ENCODE measurements at places on chromosomes 12 and 14.

GRCh38 chr12:11678781-11679180, 29.3 kb downstream of the ETV6 start:
- DNase-seq: no peak

DNA sequence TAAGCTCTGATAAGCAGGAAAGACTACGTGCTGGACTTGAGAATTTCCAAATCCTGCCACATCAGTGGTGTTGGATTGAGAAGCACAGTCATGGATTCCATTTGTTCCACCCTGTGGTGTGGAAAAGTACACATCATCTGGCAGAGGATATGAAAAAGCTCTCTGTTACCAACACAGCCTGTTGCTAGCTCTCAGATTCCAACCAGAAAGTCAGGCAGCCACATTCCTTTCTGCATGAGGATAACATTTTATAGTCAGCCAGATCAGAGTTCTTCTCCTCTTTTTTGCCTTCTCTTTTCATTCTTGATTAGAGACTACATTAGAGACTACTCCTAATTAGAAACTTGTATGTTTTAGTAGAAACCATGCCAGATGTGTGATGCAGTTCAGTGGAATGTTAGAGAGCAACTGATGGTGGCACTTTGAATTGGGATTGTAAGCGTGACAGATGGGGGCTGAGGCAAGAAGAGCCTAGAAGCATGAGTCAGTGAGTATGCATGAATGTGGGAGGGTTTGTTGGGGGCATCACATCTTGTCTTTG, 61.2 kb upstream of the STXBP6 start:
- DNase-seq: no peak

DNA sequence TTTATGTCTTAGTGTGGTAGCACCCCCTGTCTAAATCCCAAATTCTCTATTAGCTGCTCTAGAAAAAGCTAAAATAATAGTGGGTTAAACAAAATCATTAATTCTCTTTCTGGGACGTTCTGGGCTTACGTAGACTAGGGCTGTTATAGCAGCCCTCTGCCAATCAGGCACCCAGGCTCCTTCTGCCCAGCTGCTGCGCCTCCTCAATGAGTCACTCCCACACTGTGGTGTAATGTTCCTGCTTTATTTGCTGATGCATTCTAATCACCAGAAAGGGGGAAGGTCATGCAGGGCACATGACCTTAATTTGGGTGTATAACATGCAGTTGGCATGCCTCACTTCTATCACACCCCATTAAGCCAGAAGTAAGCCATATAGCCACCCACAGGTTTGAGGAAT, 294.5 kb downstream of the GALC start:
- no peak for DNase-seq

DNA sequence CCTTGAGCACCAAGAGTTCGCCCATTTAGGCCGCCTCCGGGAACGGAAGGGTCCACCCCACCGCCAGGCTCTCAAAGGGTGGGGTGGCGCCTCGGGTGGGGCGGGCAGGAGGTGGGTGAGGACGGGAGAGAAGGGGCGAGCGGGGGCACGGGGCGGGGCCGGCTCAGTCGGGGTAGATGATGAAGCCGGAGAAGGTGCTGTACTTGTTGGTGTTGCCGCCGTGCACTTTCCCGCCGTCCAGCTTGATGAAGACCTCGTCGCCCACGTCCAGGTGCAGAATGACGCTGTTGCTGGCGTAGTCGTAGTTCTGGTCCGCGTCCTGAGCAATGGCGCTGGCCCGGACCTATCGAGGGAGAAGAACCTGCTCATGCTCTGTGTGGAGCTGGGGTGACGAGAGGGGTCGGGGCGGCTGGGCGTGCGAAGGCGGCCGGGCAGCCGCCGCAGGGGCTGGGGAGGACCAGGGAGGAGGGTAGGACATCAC, 4.1 kb downstream of the C1QL4 start:
- no peak for DNase-seq

DNA sequence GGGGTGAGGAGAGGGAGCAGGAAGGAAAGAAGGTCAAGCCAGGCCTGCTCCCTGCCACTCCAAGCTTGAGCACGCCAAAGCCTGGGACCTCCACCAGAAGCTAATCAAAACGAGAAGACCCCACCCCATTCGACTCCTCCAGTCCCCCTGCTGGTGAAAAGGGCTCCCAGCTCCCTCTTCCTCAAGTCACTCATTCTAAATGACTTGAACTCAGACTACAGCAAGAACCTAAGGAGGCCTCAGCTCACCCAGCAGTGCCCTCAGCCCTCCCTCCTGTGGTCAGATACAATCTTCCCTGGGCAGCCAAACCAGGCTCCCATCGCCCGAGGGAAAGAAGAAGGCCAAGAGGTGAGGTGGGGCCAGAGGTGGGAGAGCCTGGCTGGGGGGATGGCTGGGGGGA, 17.4 kb downstream of the HDAC7 start:
- no peak for DNase-seq

GRCh38 chr12:108198043-108198442, 69.0 kb downstream of the WSCD2 start:
- no peak for DNase-seq

DNA sequence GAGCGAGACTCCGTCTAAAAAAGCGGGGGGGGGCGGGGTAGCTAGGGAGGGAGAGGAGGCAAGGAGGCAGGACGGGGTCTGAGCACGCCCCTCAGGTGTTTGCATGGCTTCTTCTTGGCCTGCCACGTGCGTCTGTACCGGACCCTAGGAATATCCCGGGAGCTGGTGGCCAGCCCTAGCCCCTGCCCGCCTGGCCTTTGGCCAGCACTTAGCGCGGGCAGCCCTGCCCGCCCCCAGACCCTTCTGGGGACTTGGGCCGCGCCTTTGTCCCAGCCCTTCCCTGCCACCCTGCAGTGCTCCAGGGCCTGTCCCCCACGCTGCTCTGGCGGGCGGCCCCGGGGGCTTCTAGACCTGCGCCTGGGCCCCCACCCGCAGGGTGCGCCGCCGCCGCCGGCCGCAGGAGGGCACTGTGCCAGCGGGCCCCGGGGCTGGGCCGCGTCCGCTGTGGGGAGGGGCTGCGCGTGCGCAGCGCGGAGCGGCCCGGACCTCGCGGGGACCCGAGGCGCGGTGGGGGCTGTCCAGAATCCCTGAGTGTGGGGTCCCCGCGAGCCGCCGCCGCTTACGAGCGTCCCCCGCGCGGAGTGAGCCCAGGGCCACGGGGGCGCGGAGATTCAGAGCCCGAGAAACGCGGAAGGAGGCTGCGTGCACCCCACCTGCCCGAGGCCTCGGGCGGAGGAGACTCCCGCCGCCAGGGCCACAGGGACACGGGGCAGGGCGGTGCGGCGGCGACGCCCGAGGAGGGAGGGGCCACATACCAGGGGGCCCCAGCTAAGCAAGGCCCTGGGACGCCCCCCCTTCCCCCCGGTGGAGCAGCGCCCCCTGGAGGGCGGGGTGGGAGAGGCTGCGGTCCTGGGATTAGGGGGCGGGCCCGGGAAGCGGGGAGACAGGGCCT, 21.0 kb downstream of the SLC25A29 start:
- peak; percentile 72 for DNase-seq

- DNase-seq: no peak
These were observed 510.6 kb downstream of the RERGL start for GRCh38 chr12:17579205-17580026.

DNA sequence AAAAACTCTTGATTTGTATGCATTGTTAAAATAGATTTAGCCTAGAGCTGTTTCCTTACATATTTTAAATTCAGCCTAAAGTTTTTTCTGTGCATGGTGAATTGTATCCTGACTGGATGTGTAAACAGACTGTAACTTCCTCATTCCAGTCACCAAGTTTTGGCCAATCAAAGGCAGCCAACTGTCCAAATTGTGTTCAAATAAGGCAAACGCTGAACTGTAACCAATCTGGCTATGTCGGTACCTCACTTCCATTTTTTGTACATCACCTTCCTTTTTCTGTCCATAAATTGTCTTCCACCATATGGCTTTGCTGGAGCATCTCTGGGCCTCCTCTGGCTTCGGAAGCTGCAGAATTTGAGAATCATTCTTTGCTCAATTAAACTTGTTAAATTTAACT, 1921.9 kb upstream of the SEL1L start:
- DNase-seq: no peak

- no peak for DNase-seq
These were observed 20.8 kb upstream of the HSPB8 start for GRCh38 chr12:119157978-119158377.

GRCh38 chr14:100440207-100440631, 117.1 kb downstream of the SLC25A47 start:
- no peak for DNase-seq

DNA sequence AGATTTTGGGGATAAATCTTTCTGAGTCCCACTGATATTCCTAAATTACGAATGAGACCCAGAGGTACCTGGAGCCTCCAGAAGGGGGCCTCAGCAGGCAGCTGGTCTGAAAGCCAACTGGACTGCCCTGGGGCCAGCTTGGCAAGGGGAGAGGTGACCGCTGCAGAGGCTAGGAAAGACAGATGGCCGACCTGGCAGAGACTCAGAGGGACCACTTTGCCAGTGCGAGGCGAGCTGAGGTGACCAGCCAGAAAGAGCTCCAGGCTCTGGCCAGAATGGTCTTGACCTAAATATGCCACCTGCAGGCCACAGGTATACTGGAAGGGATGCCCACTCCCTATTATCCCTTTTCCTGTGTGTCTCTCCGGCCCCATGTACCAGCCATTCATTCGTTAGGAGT, 256.8 kb upstream of the GARIN6 start:
- DNase-seq: no peak

DNA sequence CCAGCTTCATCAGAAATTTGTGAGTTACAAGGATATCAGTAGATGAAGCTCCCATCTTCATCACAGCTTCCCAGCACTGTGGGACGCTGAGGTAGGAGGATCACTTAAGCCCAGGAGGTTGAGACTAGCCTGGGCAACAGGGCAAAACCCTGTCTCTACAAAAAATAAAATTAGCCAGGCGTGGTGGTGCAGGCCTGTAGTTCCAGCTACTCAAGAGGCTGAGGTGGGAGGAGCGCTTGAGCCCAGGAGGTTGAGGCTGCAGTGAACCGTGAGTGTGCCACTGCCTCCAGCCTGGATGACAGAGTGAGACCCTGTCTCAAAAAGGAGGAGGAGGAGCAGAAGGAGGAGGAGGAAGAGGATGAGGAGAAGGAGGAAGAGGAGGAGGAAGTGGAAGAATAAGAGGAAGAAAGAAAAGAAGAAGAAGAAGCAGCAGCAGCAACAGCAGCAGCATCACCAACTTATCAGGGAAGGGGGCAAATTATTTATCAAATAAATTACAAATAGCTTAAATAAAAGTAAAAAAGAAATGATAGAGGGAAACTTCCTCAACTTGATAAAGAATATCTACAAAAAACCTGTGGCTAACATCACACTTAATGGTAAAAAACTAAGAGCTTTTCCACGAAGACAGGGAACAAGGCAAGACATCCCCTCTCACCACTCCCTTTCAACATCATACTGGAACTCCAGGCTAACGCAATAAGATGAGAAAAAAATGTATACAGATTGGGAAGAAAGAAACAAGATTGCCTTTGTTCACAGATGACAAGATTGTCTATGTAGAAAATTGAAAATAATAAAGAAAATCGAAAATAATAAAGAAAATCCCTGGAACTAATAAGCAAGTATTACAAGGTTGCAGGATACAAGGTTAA, 69.6 kb downstream of the NINJ2 start:
- no peak for DNase-seq

DNA sequence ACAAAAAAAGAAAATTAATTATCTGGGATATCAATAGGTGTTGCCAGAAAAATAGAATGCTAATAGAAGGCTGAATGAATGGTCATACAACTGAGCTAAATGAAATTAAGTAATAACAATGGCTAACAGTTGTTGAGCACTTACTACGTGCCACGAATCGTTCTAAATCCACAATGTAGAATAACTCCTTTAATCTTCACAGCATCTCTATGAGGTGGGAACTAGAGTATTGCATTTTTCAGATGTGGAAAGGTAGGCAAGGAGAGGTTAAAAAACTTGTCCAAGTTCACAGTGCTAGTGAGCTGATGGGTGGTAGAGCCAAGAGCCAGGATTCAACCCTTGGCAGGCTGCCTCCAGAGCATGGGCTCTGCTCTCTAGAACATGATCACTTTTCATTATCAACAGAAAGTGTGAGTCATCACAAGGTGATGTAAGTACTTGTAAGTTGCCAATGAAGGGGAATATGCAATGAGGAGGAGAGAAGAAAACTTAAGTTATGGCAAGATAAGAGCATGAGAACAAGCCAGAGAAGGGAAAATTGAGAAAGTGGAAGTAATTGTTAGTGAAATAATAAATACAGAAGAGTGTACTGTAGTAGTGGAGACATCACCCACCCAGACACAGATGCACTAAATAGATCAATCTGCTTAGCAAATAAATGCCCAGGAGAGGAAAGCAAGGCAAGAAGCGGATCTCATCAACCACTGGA, 122.1 kb downstream of the PRKD1 start:
- DNase-seq: no peak

GRCh38 chr12:53179687-53180219, 769 bp upstream of the ZNF740 start:
- no peak for DNase-seq

Data from activated CD8-positive, alpha-beta memory T cell treated with anti-CD3 and anti-CD28 coated beads for 1 hour (primary cell).